ENCODE measurements at places on chromosomes 16 and 17.

DNA sequence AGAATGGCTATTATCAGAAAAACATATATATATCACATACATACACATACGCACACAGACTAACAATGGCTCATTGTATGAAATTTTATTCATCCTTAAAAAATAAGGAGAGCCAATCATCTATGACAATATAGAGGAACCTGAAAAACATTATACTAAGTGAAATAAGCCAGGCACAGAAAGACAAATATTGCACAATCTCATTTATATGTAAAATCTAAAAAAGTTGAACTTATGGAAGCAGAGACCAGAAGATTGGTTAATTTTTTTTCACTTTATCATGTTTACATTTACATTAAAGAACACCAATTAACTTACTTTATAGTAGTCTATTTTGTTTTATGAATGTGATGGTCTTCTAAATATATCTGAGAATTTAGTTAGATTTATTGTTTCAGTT, 198.7 kb downstream of the KIF2B start:
- no peak for DNase-seq

DNA sequence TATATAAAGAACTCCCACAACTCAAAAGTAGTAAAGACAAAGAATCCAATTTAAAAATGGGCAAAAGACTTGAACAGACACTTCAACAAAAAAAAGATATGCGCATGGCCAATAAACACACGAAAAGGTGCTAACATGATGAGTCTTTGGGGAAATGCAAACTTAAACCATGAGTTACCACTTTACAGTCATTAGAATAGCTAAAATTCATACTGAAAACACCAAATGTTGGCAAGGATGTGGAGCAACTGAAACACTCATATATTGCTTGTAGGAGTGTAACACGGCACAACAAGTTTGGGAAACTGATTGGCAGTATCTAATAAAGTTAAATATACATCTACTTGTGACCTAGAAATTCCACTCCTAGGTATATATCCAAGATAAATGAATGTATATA, 3.0 kb upstream of the PIK3R5 start:
- no peak for DNase-seq

- no peak for DNase-seq
Observed at GRCh38 chr16:67077871-67078270, 31.9 kb upstream of the PHAF1 start.

DNA sequence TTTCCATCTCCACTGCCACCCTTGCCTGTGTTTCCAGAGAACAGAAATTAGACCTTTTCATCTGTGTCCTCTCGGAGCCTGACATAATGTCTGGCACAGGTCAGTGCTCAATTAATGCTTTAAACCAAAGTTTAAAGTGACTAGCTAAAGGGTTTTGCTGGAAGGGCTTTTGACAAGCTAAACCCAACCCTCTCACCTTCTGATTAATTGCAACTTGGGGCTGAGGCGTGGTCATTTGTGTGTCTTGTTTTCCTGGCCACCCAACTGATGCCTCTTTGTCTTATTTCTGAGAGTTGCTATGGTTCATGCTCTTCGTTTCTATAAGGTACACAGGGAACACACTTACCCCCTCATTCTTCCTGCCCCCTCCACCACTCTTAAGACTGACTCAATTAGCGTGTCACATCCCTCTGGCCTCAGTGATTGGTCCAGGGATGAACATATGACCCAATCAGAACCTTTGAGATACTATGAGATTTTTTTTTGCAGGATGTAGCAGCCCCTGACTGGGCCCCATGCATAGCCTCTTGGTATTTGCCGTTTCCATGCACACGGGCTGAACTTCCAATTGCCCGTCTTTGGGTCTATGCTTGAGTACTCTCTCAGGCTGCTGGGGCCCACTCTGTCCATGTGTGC, 15.8 kb upstream of the BRD7 start:
- DNase-seq = no peak

- no peak for DNase-seq
Observed at GRCh38 chr16:15055141-15056053, 477 bp downstream of the NTAN1 start.

DNA sequence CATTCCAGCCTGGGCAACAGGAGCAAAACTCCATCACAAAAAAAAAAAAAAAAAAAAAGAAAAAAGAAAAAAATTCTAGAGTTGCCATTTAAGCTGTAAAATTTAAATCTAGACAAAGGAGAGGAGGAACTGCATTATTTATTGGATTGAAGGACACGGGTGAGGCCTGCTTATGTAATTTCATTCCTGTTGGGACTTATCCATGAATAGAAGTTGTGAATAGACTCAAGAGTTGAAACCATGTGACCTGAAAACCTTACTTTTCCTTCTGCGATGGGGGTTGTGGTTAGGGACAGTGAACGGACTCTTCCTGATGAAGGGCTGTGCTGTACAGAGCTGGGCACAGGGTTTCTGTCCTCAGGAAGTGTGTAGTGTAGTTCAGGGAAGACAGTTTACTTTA, 22.5 kb downstream of the BANP start:
- no peak for DNase-seq

DNA sequence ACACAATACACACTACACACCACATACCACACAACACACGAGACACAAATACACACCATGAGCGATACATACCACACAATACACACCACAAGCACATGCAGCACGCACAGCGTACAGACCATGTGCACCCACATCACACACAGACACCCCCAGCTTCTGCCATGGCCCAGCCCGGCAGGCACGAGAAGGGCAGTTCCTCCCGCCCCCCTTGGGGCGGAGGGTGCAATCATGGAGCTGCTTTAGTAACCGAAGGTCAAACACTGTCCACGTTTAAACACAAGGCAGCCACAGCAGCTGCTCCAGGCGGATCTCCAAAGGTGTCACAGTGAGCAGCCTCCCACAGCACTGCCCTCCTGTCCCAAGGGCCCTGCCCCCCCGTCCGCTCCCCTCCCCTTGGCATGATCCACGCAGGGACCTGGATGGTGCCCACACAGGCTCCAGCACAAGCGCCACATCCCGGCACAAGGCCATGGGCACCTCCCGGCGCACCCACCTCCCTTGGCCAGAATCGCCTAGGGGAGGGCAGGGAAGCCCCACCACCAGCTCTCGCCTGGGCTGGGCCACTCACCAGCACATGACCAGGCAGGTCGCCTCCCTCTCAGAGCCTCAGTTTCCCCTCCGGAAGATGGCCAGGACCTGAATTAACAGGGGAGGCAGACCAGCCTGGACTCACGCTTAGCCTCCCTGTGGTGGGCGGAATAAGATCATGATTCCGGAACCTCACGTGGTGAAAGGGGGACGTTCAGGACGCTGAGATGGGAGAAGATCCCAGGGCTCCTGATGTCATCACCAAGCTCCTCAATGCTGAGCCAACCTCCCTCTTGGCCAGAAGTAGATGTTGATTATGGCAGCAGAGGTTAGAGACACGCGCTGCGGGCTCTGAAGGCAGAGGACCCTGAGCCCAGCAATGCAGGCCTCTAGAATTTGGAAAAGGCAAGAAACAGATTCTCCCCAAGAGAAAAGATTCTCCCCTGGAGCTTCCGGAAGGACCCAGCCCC, 32.6 kb upstream of the ZNF469 start:
- DNase-seq = no peak

DNA sequence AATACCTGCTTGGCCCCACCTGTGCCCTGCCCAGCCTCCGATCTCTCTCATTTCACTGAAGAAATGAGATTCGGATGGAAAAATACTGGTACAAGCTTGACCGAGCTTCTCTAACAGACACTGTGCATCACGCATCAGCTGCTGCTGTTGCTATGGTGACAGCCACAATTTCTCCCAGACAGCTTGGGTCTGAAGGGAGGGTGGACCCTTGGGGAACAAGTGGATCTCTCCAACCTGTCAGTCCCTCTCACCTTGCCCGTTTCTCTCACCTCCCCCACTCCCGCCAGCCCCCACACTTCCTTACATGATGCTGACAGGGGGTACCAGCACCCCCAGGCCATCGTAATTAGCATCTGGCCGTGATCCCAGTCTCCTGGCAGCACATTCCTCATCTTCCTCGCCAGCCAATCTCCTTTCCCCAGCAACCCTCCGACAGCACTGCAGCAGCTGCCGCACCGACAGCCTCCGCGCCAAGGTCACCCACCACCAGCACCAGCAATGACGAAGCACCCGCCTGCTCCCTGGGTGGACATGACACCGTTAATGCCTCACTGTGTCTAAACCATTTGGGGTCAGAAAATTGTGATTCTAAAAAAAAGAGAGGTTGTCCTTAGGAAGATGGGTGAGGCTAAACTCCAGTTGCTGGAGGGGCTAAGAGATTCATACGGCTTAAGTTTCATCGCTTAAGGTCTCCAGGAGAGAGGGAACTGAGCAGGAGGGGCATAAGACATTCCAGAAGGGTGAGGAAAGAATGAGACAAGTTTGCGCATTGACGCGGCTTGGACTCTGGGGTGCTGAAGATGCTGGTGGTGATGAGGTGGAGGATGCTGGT, 58.6 kb upstream of the TNRC6A start:
- peak; percentile 80 for DNase-seq

DNA sequence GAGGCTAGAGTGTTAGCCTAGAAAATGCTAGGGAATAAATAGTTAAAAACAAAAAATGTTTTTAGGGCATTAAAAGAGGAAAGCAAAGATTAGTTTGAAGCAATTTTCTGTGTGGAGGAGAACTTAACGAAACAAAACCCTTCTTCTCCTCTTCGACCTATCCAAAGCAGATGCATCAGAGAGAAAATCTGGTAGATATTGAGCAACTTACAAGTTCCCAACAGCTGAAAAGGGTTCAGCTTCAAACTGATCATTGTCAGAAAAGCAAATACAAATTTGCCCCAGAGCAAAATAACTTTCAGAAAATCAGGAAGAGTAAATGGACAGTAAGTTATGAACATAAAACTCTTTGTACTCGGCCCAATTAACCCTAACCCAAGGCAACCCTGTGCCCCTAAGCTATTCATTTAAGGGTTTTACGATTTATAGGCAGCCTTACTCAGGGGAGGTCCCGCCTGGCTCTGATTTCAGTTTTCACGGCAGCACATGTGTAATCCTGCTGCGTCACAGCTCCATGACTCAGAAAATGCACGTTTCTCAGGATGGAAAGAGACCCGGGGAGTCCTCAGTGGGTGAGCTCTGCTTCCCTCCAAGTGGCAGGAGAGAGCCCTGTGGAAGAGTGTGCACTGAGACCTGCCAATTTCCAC, 405.7 kb upstream of the SALL1 start:
- DNase-seq = peak; percentile 92

- peak; percentile 3 for DNase-seq
Observed at GRCh38 chr16:29757950-29758466, 12.2 kb upstream of the C16orf54 start.

GRCh38 chr16:19745286-19746010, 27.4 kb downstream of the IQCK start:
- DNase-seq = peak; percentile 10

DNA sequence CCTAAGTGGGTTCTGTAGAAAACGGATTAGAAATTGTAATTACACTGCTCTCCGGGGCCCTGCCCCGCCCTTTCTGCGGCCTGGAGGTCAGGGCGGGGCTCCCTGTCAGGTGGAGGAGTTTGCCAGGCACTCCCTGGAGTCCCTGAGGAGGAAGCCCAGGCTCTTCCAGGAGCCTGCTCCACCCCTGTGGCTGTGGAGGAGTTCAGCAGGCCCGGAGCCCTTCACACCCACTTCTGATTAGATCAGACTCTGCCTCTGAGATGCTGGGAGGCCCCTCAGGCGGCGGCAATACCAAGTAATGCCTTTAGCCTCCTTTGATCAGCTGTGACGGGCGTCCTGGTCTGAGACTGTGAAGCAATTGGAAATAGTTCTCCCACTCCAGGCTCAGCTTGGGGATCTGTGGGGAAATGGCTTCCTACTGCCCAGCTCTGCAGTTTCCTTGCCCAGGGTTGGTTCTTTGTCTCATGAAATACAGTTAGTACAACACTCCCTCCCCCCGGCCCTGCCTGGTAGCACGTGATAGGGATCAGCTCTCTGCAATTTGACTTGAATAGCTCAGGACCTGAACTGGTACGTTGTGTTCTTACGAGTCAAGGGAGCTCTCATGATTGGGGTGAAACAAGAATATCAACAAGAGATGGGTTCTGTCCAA, 22.3 kb downstream of the BAIAP2 start:
- no peak for DNase-seq

GRCh38 chr17:67503184-67503583, 126.1 kb downstream of the PITPNC1 start:
- no peak for DNase-seq

Measured in GM04504 (cell line).